Activated naive CD4-positive, alpha-beta T cell treated with anti-CD3 and anti-CD28 coated beads, Interleukin-2, amount 10 ng/mL, durations not matched to agents 7 days and 5 days (primary cell): ENCODE measurements at places on chromosomes 7 and 10.

DNA sequence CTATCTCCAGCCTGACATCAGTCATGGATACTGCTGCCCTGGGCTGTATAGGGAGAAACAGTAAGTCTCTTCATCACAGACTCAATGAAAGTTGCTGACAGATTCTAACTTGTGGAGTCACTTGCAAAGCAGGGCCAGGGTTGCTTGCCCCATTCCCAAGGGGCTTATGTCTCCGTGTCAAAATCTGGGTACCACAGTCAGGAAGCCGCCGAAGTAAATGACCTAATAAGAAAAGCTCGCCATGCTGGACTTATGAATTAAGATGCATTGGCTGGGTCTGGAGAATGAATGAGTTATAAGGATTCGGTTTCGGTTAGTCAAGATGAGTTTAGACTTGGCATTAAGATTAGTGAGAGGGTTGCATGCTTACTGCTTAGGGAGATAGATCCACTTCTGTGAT lies 10.8 kb upstream of the OR6V1 start:
- DNase-seq = no peak

- no peak for DNase-seq
Measured at GRCh38 chr7:51046103-51046466, 263.4 kb upstream of the GRB10 start.

- DNase-seq = no peak
Measured at GRCh38 chr7:16779051-16779450, 25.5 kb downstream of the TSPAN13 start.

- DNase-seq = no peak
Measured at GRCh38 chr10:107942826-107943225, 778.3 kb upstream of the SORCS1 start.
